Activated naive CD4-positive, alpha-beta T cell treated with anti-CD3 and anti-CD28 coated beads for 36 hours (primary cell): ENCODE measurements at places on chromosomes 13 and 19. TPM values are rescaled to one million over a fixed set of nuclear protein-coding genes. Genes with fewer than 3 reads are reported as not detected.

ZNF492 gene
- 2.0 TPM for total RNA-seq

VSTM1 gene
- total RNA-seq, result not detected

DNA sequence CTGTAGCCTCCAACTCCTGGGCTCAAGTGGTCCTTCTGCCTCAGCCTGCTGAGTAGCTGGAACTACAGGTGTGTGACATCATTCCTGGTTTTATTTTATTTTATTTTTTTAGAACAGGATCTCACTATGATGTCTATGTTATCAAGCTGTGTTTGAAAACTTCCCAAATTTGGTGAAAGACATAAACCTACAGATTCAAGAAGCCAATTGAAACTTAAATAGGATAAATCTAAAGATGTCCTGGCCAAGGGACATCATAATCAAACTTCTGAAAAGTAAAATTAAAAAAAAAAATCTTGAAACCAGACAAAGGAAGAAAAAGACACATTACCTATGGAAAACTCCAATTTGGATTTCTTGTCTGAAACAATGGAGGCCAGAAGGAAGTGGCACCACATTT, 23.1 kb upstream of the PDX1 start:
- H3K27ac ChIP-seq, result no peak overlapping the region
- DNase-seq, result no peak
- no peaks in the 10 kb centered on the region for H3K36me3 ChIP-seq

GRCh38 chr13:28754698-28755545, 36.2 kb upstream of the SLC46A3 start:
- H3K4me3 ChIP-seq, result no peak overlapping the region
- peaks cover 21% of the 10 kb centered on the region for H3K4me1 ChIP-seq
- no peaks in the 10 kb centered on the region for H3K27me3 ChIP-seq
- peak; percentile 7 for DNase-seq

DNA sequence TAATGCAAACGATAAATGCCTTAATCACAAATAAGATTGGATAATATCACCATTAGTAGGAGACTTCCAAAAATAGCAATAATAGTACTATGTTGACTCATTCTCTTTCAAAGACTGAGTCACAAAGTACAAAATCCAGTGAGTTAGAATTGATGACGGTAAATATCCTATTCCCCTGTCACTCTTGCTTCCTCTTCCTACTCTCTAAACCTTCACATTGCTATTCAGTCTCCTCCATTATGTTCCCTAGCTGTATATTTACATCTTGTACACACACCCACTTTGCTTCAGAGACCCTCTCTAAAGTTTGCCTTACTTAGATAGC, 26.3 kb upstream of the INTS6 start:
- H3K27me3 ChIP-seq, result no peaks in the 10 kb centered on the region
- no peaks in the 10 kb centered on the region for H3K36me3 ChIP-seq
- no peak overlapping the region for H3K27ac ChIP-seq
- no peak for DNase-seq
- peaks cover 7% of the 10 kb centered on the region for H3K4me1 ChIP-seq
- H3K4me3 ChIP-seq, result no peak overlapping the region

SLC17A7 gene
- total RNA-seq, result 0.12 TPM

DNA sequence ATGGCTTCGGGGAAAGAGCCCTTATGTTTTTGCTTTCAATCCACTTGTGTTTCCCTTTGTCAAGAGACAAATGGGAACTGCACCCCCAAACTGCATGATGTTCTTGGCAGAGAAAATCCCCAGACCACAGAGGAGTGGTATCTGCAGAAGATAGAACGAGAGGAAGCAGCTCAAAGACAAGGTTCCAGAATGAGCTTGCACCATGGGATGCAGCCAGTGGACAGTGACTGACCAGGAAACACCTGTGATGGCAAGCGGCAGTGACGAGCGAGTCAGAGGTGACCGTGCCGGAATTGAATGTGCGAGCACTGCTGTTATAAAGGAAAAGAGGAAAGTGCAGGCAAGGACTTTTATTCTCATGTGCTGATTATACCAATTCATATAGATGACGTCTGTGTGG, 46.3 kb downstream of the IRS2 start:
- no peak overlapping the region for H3K27ac ChIP-seq
- no peak overlapping the region for H3K4me3 ChIP-seq
- DNase-seq, result no peak
- H3K27me3 ChIP-seq, result no peaks in the 10 kb centered on the region
- peaks cover 16% of the 10 kb centered on the region for H3K4me1 ChIP-seq

DNA sequence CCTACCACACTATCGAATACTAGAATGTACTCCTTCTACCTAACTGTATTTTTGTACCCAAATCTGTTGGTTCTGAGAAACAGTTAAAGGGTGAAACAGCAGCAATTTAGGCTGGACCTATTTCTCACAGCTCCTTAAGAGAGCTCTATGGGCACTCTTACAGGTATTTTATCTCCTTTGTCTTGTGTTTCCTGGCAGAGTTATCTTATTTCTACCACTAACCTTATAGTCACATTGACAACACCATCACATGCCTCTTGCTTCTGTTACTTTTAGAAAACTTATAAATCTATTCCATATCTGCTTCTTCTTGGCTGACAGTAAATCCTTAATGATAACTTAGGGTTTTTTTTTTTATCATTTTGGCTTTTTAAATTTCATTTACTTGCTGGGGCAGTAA, 130.7 kb downstream of the MYO16 start:
- H3K36me3 ChIP-seq, result no peaks in the 10 kb centered on the region
- no peak overlapping the region for H3K27ac ChIP-seq
- no peaks in the 10 kb centered on the region for H3K4me1 ChIP-seq
- DNase-seq, result no peak
- no peaks in the 10 kb centered on the region for H3K27me3 ChIP-seq

SMIM17 gene
- total RNA-seq, result not detected

DNA sequence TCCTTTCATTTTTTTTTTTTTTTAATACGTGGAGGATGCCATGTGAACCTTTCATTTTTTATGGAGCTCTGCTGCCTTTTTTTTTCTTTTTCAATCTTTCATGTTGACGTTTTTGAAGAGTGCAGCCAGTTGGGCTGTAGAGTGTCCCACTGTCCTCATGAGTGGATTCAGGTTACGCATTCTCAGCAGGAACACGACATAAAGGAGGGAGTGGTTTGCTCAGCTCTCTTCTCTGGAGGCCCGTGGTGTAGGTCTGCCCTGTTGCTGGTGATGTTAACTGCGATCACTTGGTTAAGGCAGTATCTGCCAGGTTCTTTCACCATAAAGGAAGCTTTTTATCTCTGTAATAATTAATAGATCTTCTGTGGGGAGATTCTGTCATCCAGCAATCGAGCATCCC, 26.7 kb upstream of the CACNG8 start:
- H3K27ac ChIP-seq, result no peak overlapping the region
- DNase-seq, result no peak
- peaks cover 23% of the 10 kb centered on the region for H3K27me3 ChIP-seq
- no peaks in the 10 kb centered on the region for H3K4me1 ChIP-seq
- H3K4me3 ChIP-seq, result no peak overlapping the region

- no peaks in the 10 kb centered on the region for H3K4me1 ChIP-seq
- H3K4me3 ChIP-seq, result no peak overlapping the region
- peaks cover 4% of the 10 kb centered on the region for H3K27me3 ChIP-seq
Observed at GRCh38 chr13:31930490-31930889, 101.1 kb upstream of the FRY start.

GRCh38 chr19:52665529-52665928, 27.4 kb upstream of the ZNF83 start:
- H3K27me3 ChIP-seq, result no peaks in the 10 kb centered on the region
- DNase-seq, result no peak
- peaks cover 2% of the 10 kb centered on the region for H3K4me1 ChIP-seq
- H3K27ac ChIP-seq, result no peak overlapping the region
- peaks cover 67% of the 10 kb centered on the region for H3K36me3 ChIP-seq

DNA sequence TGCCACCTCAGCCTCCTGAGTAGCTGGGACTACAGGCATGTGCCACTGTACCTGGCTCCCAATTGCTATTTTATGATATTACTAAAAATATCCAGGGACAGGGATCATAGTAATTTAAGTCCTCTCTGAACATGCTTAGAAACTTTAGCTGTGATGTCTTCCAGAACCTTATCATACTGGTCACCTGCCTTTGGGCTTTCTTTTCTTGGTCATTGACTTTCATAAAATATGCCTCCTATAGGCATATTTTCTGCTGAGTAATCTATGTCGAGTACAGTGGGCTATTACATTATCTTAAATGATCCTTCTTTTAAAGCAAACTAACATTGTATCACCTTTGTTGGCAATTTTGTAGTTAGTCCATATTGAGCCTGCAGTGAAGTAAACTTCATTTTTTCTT, 6.2 kb downstream of the UCHL3 start:
- no peak overlapping the region for H3K27ac ChIP-seq
- no peak for DNase-seq
- H3K4me3 ChIP-seq, result no peak overlapping the region

DNA sequence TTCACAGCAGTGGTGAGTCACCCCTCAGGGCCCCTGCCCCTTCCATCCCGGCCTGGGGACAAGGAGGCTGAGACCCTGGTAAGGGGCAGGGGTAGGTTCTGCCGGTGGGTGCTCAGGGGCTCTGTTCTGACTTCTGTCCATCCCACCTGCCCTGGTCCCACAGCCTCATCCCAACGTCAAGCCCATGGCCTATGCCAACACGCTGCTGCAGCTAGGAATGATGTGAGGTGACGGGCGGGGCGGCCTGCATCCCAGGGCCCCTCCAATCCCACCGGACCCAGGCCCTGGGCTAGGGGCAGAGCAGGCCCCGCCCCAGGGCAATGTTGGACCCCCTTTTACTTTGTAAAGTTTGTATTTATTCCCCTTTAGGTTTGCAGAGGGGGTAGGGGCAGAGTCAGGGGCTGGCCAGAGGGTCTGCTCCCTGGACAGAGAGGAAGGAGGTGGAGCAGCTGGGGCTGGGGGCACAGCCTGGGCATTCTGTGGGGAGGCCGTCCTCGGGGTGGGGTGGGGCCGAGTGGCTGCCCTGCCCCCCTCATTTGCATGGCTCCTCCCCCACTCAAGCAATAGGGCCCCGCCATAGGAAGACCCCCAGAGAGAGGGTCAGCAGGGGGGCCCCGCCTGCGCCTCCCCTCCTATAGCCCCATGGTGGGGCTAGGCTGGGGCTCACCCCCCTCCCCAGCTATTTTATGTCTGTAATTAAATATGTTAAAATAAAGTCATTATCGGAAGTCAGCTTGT, 23.1 kb downstream of the CCDC8 start:
- no peak for DNase-seq
- H3K4me1 ChIP-seq, result no peaks in the 10 kb centered on the region
- H3K27me3 ChIP-seq, result no peaks in the 10 kb centered on the region
- no peak overlapping the region for H3K4me3 ChIP-seq
- no peak overlapping the region for H3K27ac ChIP-seq

ZNF667 gene
- 0.49 TPM for total RNA-seq

ZNF14 gene
- total RNA-seq, result 8.4 TPM

CCDC169 gene
- 1.0 TPM for total RNA-seq

RUBCNL gene
- 3.7 TPM for total RNA-seq

DNA sequence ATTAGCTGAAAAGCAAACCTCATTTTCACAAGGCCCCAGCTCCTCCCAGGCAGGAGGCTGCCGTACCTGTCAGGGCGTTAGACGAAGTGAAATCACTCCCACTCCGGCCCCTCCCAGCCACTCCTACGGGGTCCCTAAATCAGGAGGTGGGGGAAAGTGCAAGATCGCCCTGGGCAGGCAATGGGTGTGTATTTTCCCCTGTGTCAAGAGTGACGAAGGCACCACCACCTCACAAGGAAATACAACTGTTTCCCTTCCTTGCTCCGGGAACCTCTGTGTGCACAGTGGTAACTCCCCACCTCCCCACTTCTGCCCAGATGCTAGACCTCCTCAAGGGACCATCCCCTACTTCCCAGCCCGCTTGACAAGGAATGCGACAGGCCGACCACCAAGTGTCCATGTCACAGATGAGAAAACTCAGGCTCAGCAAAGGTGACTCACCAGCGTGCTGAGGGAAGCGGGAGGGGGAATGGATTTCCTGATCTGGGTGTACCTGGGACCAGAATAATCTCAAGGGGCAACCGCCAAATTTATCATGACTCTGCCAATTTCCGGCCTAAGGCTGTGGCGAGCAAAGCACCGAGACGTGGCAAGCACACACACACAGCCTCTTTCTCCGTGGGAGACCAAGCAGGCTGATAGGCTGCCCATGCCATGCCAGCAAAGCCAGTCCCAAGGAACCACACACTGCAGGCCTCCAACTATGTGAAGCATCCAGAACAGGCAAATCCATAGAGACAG, 7.3 kb downstream of the PPP6R1 start:
- peak; percentile 73 for DNase-seq
- peaks cover 57% of the 10 kb centered on the region for H3K4me1 ChIP-seq
- H3K27me3 ChIP-seq, result no peaks in the 10 kb centered on the region
- H3K4me3 ChIP-seq, result peak overlapping the region; percentile 61
- H3K27ac ChIP-seq, result peak overlapping the region; percentile 99

GPR183 gene
- total RNA-seq, result 38.8 TPM

- peak; percentile 90 for DNase-seq
- no peak overlapping the region for H3K4me3 ChIP-seq
- no peaks in the 10 kb centered on the region for H3K27me3 ChIP-seq
- H3K4me1 ChIP-seq, result peaks cover 2% of the 10 kb centered on the region
- H3K36me3 ChIP-seq, result no peaks in the 10 kb centered on the region
Observed at GRCh38 chr19:40305403-40305802, 20.3 kb upstream of the AKT2 start.

SLAIN1 gene
- 18.0 TPM for total RNA-seq

DNA sequence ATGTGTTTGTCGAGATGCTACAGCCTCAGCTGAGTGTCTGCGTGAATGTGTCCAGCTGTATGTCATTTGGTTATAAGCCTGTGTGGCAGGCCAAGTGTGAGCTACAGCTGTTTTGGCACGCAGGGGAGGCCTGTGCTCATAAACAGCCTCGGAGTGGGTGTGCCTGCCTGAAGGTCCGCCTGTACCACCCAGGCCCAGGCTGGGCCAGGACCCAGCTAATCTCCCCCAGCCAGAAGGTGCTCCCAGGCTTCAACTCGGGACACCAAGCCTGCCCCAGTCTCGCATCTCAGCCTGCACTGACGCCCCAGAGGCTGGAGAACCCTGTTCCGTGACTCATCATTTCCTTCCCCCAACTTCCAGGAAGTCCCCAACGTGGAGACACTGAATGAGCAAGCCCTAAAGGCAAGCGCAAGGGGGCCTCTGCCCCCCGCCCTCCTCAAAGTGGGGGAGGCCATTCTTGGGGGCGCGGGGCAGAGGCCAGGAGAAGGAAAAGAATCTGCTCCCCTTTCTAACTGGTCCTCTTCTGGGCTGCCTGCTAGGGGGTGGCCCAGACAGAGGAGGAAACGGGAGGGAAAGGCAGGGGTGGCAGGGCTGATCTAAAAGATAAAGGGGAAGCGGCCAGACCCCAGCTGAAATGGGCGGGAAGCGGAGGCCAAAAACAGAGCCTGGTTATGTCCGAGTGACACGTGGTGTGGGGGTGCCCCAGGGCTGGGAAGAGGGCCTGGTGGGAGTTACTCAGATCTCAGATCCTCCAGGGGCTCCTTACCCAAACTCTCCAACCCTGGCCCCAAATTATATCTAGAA, 2.0 kb downstream of the SLC1A5 start:
- H3K4me1 ChIP-seq, result peaks cover 38% of the 10 kb centered on the region
- peaks cover 59% of the 10 kb centered on the region for H3K36me3 ChIP-seq
- no peaks in the 10 kb centered on the region for H3K27me3 ChIP-seq
- H3K27ac ChIP-seq, result peak overlapping the region; percentile 99
- peak overlapping the region; percentile 95 for H3K4me3 ChIP-seq

ZNF468 gene
- 7.4 TPM for total RNA-seq

- H3K27ac ChIP-seq, result no peak overlapping the region
- no peaks in the 10 kb centered on the region for H3K36me3 ChIP-seq
- no peaks in the 10 kb centered on the region for H3K4me1 ChIP-seq
- H3K27me3 ChIP-seq, result peaks cover 2% of the 10 kb centered on the region
Observed at GRCh38 chr19:28420811-28421550, 792.0 kb downstream of the UQCRFS1 start.
